ENCODE measurements at places on chromosomes 7 and 10.

DNA sequence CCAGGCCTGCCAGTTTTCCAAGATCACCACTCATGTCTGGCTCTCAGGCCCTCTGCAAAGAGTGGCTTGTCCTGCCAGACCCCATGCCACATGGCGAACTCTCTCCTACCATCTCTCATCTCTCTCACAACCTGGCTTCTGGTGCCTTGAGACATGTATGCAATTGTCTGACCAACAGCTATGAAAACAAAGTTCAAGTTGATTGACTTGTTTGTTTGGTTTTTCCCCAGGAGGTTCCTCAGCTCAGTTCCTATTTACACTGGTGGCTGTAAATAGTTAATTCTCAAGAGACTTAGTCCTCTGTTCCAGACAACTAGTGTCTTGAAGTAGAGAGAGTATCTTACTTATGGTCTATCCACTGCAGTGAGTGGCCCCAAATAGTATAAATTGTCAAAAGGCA is 131.8 kb downstream of the SNX10 start:
- DNase-seq = no peak

DNA sequence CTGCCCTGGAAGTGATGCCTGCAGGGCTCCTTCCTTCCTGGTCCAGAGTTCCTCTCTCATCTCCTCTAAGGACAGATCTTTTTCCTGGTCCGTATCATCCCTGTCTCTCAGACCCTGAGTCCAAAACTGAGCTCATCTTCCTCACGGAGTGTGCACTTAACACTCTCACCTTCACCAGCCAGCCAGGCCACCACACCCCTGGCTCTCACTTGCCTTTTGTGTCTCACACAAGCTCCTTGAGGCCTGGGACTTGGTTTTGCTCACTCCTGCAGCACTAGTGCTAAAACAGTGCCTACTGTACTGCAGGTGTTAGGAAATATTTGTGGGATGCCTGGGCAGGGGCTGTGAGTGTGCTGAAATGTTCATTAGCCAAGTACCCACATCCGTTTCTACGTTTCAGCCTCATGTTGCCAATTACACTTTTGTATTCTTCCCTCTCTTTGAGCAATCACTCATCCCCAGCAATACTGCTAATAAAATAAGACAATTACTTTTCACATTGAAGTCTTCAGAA is 21.4 kb upstream of the PARP12 start:
- DNase-seq = no peak

DNA sequence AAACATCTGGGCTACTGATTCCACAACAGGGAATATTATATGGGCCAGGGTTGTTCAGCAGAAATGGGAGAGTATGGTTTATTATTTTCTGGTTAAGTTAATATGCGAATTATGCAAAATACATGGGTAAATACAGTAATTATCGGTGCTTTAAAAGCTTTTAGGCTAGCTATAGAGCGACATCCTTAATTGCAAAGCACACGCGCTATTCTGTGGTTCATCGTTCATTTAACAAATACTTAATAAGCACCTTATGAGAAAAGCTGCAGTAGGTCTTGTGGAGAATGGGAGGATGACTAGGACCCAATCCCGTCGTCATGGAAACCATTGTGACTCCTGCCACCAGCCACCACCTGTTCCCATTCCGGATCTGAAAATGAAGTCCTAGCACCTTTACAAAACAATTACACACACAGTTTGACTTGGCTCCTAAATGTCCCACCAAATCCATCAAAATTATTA is 623 bp upstream of the CEP41 start:
- DNase-seq = no peak

GRCh38 chr7:30791114-30791513 is 19.9 kb downstream of the MINDY4 start:
- no peak for DNase-seq

GRCh38 chr7:151131592-151132293 is 35.8 kb downstream of the GBX1 start:
- DNase-seq = no peak

GRCh38 chr10:42551582-42552187 is 86.7 kb downstream of the ZNF33B start:
- DNase-seq = no peak

- no peak for DNase-seq
Measured at GRCh38 chr7:27194686-27195379, 5.1 kb downstream of the HOXA13 start.

- peak; percentile 56 for DNase-seq
Measured at GRCh38 chr7:87152897-87153641, 816 bp downstream of the DMTF1 start.

DNA sequence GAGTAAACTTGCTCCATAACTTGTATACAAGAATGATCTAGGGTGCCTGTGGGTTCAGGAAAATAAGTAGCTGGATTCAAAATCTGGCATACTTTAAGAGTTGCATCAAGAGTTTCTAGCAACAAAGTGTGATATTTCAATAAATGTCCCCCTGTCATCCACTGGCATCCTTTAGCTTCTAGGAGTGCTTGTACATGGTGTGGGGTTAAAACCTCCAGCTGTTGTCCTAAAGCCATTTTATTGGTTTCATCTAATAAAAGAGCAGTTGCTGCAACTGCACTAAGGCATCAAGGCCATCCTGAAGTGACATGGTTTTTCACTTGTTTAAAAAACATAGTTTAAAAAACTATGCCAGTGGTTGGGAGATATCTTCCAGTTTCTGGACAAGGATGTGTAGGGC is 148.4 kb downstream of the INHBA start:
- DNase-seq = no peak

DNA sequence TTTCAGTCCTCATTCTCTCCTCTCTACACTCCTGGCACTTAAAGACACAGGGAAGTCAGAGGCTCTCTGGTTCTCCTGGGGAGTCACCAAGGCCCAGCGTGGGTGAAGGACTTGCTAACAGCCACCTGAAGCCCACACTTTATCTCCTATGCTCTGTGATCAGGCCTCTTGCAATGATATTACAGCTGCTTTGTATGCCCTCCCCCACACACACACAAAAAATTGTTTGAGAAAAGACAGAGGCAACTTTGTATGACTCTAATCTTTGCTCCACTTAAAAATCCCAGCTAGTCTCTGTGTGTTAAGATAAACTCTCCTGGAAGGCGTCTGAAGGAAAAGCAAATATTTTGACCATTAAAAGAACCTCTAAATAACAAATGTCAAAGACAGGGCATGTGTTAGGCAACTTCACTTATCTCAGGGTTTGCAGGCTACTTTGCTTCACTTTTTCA is 507.2 kb downstream of the TNS3 start:
- DNase-seq = no peak

DNA sequence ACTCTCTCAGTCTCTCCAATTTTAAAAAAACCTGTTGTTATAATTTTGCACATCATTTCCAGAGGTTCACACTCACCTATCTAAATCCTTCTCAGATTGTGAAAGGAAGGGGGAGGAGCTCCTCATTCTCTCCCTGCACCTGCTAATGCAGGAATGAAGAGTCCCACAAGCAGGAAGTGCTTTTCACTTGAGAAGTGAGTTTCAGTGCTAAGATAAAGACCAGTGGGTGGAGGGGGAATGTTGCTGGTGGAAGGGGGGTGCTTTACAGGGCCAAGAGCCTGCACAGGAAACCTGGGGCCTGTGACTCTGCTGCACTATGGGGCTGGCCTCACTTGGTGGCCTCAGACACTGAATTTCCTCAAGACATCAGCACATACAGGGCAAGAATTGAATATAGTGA is 176.4 kb downstream of the PTPN20 start:
- DNase-seq = no peak

GRCh38 chr7:80232979-80233724 is 98.5 kb downstream of the GNAI1 start:
- no peak for DNase-seq

GRCh38 chr10:132408823-132409666 is 12.0 kb downstream of the PWWP2B start:
- no peak for DNase-seq

All from stimulated activated naive CD8-positive, alpha-beta T cell treated with anti-CD3 and anti-CD28 coated beads, Interleukin-15, Interleukin-2, amounts not matched to agents 100 U/mL and 50 U/mL, for 24 hours (primary cell).